ENCODE measurements at places on chromosomes 2 and 18. TPM values are rescaled to one million over a fixed set of nuclear protein-coding genes. Genes with fewer than 3 reads are reported as not detected.

DNA sequence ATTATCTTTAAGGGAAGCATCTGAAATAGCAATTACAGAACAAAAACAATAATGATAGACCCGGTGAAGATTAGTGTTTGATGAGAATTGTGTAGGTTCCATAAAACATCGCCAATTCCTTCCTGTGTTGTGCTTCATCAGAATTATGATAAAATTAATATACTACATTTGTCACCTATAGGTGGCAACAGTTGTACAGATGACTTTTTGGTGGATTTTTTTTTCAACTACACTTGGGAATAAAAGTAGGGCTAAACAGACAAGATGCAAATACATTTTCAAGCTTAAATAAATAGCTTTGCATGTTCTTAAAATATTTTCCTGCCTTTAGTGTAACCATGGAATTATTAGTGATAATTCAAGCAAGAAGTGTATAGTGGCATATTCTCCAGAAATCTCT lies 7.0 kb upstream of the LYPD1 start:
- no peak for DNase-seq

GRCh38 chr2:16568998-16569784 lies 96.4 kb downstream of the CYRIA start:
- DNase-seq: no peak

DNA sequence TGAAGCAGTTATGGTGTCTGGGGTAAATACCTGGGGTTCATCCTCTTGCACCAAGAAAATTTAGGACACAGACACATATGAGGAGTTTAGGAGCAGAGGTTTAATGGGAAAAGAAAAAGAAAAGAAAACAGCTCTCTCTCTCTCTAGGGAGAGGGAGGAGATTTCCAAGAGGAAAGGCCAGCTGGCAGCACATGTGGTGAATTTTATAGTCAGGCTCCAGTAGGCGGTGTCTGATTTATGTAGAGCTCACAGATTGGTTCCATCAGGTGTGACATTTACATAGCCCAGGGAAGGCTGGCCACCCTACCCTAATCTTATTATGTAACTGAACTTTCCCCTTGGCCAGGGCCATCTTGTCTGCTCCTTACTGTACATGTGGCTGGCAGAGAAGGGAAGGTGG lies 297.5 kb upstream of the RGPD4 start:
- peak; percentile 57 for DNase-seq

DNA sequence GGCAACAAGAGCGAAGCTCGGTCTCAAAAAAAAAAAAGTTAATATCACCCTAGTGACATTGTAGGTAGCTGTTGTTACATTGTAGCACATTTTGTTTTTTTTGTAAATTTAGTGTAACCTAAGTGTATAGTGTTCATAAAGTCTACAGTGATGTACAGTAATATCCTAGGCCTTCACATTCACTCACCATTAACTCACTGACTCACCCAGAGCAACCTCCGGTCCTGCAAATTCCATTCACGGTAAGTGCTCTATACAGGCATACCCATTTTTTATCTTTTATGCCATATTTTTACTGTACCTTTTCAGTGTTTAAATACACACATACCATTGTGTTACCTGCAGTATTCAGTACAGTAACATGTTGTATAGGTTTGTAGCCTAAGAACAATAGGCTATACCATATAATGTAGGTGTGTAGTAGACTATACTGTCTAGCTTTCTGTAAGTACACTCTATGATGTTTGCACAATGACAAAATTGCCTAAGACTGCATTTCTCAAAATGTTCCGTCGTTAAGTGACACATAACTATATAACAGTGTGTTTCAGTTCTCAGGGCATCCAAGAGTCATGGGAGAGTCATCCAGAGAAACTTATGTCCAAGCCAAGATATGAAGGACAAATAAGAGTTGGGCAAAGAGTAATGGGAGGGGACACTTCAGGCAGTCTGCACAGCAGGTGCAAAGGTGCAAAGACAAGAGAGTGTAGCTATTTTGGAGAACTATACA lies 68.4 kb downstream of the TANK start:
- DNase-seq: no peak

DNA sequence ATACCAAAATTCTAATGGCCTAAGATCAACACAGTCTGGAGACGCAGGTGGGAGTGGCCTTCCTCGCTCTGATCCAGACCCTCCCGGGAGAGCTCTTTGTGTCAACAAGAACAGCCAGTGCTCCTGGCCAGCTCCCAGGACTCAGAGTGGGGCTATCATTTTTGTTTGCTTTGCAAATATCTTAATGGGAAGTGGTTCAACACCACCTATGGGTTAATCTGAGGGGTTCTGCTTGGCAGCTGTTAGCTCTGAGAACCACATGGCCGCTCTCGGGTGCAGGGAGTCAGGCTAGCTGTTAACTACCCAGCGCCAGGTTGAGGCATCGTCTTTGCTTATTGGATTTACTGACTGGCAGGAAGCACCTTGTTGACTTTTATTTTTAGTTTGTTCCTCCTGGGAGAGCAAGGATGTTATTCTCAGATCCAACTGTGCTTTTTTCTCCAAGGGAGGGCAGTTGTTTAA lies 184.8 kb upstream of the SP5 start:
- DNase-seq: peak; percentile 97

DNA sequence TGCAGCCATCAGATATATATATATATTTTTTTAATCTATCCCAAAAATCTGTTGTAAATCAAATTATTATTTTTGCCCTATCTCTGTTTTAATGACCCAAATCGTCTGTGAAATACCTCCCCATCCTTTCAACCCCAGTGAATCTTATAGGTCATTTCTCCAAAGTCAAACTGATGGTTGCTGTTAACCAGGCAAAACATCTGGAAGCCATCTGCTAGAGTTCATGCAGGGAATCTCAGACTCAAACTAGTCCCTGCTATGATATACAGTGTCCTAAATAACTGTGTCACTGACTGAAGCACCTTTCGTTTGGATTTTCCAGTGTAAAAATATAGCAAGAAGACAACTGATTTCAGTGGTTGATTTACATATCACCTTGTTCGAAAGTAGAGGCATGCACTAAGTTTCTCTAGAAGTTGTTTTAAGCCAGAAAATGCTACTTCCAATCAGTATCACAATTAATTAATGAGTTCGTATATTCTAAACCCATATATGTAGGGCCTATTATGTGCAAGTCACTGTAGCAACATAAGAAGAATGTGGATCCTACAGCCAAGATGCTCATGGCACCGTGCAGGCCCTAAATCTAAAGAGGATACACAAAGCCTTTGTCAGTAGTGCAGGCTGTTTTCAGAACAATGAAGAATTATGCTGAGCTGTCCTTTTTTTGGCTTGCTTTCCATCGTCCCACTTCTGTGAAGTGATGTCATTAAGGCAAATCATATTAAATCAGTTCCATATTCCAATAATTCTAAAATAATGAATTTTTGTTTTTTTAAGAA lies 566.0 kb downstream of the STK39 start:
- DNase-seq: no peak

DNA sequence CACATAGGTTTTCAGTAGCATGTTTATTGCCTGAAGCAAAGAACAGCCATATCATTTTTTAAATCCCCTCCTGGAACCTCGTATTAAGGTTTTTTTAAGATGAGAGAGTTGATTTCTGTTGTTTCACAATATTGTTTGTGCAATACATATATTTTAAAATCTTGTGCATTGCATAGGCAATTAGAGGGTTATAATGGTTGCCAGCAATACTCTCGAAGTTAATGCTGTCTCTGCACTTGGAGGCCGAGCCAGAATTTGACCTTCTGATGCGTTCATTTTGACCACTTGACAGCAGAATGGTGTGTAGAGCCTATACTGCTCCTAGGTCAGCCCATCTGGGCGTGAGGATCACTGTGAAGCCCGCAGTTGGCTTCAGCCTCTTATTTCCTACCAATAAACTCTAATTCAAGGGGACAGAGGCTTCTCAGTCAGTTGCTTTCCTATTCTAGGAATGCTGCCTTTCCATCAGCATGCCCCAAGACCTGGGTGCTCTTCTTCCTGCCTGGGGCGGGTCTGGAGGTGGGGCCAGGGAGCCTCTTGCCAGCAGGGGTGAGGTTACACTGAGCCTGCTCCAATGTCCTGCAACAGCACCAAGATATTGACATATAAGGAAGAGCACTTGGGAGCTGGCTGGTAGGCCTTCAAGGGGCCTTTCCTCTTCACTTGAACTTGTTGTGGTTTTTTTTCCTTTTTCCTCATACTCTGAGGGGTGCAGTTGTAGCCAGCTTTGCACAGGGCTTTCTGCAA lies 91.4 kb upstream of the BCL2L11 start:
- DNase-seq: no peak

DNA sequence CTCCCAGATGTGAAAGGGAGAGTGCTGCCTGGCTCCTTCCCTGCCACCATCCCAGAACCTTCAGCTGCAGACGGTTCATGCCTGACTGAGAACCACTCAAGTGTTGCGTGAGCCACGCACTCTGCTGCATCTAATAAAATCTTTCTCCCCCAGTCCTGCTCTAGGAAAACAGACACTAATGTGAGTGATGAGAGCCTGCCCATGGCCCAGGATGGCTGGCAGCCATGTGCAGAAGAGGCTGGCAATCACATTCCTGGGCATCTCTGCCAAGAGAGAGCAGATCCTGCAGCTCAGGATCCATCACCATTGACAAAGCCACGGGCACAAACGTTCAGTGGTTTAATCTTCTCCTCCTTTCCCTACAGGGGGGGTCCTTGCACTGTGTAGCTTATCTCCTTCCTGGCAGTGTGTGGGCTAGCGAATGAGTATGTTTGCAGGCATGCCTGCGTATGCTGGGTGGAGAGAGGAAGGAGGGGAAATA lies 477.5 kb downstream of the SLC4A3 start:
- DNase-seq: peak; percentile 68

GRCh38 chr2:238791354-238791753 lies 56.5 kb upstream of the TWIST2 start:
- DNase-seq: no peak

DSEL gene
- total RNA-seq: 8.2 TPM

ALK gene
- total RNA-seq: 0.22 TPM

Data from thyroid gland (tissue), 4 donors.